ENCODE measurements at places on chromosomes 4 and X.

GRCh38 chr4:91359041-91360031 is 944.4 kb upstream of the GRID2 start:
- no peak for DNase-seq

- no peak for DNase-seq
These were observed 195.9 kb downstream of the CHM start for GRCh38 chrX:85851418-85851817.

- DNase-seq, result no peak
These were observed 121.6 kb upstream of the GRID2 start for GRCh38 chr4:92182006-92182735.

- no peak for DNase-seq
These were observed 61.7 kb upstream of the STX18 start for GRCh38 chr4:4603592-4603991.

DNA sequence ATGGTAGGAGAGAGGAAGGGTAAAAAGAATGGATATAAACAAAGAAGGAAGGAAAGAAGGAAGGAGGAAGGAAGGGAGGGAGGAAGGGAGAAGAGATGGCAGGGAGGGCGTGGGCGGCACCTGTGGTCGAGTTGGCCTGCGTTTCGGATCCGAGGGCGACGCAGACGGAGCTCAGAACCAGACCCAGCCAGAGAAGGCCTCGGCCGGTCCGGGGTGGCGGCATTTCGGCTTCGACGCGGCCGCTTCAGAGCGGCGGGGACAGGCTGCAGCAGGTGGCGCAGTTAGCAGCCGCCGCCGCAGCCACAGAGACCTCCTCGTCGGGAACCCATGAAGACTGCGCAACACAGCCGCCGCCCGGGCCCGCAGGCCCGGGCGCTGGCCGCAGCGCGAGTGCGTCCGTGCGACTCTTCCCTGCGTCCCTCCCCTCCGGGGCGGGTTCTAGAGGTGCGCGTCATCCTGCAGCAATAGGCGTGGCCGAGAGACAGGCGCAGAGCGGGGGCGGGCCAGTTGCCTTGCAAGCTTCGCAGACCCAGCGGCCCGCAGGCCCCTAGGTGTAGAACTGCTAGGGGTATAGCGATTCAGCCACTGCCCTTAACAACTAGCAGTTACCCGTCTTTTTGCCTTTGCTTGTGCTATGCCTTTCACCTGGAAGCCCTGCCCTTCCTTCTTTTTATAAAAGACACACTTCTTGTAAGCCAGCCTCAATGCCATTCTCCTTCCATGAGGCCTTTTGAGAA is at the start of gene IDS:
Gene IDS, minus strand, starts transcription at position 392 of the 737 bp plus-strand sequence. Its CDS starts 169 bp downstream, at position 223.
- peak; percentile 90 for DNase-seq

DNA sequence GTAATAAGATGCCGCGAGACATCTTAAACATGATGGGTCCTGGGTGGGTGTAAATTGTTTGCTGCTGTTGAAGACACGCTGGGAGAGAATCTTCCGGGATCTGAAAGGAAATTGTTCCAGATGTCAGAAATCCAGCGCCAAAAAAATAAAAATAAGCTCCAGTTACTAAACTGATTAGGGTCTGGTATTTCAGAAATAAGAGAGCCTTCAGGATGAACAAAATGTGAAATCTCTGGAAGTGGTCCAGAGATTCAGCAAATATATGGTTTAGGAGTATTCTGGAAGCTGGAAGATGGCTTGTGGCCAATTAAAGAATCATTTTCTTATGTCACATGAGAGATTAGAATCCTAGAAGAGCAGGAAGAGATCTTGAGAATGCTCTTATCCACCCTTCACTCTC is 75.8 kb upstream of the NHS start:
- DNase-seq, result no peak

DNA sequence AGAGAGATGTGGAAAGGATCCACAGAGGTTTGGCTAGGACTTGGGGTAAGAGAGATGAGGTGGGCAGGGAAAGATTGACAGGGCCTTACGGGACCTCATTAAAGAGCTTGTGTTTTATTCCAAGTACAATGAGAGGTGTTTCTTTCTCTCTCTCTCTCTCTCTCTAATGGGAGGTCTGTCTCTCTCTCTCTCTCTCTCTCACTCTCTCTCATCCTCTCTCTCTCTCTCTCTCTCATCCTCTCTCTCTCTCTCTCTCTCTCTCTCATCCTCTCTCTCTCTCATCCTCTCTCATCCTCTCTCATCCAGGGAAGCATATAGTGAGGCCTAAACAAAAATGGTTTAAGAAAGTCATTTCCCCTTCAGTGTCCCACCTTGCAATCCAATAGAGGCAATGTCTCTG is 5.4 kb downstream of the JADE3 start:
- no peak for DNase-seq

DNA sequence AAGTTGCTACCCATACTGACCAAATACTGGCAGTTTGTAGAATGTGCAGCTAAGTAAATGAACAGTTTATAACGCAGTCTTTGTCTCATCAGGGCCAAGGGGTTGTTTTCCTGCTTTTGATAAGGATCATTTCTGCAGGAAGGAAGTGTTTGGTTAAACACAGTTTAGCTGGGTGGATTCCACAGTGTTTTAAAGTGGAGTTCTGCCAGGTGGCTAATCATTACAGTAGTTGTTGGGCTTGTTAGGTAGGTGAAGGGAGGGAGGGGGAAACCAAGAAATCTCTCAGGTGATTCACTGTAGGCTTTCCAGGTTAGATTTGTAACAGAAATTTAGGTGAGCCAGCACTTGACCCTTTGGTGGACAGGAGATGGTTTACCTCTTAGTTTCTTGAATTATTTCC is 58.1 kb downstream of the FNIP2 start:
- DNase-seq, result no peak

- DNase-seq, result no peak
These were observed 21.0 kb upstream of the UGT2B7 start for GRCh38 chr4:69075061-69075792.

- DNase-seq, result no peak
These were observed 8.6 kb upstream of the CCDC110 start for GRCh38 chr4:185480016-185480732.

DNA sequence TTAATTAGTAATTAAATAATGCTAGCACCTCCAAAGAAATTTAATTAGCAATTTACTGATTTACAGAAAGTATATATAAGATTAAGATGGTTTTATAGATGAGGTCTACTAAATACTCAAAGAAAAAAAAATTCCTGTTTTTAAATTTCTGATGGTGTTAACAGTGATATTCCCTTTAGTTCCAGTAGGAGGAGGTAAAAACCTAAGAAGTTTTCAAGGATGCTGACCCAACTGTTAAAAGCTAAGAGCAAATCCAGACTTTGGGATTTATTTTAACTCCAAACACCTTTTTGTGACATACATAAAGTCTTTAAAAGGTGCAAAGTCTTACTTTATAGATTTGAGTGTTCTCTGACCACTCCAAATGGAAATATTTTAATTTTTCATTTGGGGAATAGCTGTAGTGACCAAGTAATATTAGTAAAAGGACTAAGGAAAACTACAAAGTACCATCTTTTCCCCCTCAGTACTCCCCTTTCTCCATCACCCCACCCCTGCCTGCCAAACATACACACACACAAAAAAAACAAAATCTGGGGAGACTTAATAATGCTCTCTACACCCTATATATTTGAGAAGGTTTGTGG is 34.2 kb upstream of the CSN1S1 start:
- DNase-seq, result no peak

DNA sequence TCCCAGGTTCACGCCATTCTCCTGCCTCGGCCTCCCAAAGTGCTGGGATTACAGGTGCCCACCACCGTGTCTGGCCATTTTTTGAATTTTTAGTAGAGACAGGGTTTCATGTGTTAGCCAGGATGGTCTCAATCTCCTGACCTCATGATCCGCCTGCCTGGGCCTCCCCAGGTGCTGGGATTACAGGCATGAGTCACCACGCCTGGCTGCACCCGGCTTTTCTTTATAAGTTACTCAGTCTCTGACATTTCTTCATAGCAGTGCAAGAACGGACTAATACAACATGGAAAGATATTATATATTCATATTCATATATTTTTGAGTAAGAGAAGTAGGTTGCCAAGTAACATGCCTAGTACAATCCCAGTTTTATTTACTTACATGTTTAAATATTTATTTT is 22.9 kb downstream of the SHROOM3 start:
- no peak for DNase-seq

GRCh38 chr4:164009435-164009834 is 514.9 kb downstream of the TMA16 start:
- no peak for DNase-seq

DNA sequence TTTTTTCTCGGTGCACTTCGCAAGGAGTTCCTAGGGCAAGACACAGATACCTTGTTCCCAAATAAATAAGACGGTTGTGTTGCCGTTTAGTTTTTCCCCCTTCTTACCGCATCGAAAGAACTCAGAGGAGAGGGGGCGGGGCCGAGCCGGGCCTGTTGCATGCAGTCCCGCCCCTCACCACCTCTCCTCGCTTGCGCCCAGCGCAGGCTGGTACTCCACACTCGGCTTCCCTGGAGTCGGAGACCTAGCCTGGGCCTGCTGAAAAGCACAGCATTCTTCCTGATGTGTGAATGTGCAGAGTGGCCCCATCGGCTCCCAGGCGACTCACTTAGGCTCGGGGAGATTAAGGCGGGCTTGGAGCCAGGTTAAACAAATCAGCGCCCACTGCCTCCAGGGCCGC is 26.1 kb upstream of the VMA21 start:
- DNase-seq, result no peak

DNA sequence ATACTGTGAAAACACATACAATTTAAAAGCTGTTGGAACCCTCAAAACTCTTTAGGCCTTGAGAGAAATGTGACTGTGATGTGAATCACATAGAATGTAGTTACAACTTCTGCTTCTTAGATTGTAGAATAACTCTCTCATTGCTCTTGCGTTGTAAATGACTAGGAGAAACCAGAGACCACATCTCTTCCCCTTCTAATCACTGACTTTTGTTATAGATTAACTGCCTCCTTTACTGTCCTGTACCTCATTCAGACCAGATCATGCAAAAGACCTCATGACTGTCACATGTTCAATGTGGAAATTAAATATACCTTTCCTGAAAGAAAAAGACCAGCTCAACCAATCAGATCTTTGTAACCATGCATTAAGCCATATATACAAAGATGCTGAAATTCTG is 43.2 kb upstream of the NEIL3 start:
- DNase-seq, result no peak

GRCh38 chr4:98828801-98829200 is 100.1 kb downstream of the EIF4E start:
- DNase-seq, result no peak

- DNase-seq, result no peak
These were observed 390.0 kb downstream of the FAT4 start for GRCh38 chr4:125704726-125705125.
